ENCODE measurements at places on chromosomes 1 and 21. TPM values are rescaled to one million over a fixed set of nuclear protein-coding genes. Genes with fewer than 3 reads are reported as not detected.

IQGAP3 gene
- total RNA-seq, result 2.8 TPM

ACP6 gene
- 5.1 TPM for total RNA-seq

DDR2 gene
- 168 TPM for total RNA-seq

IL12RB2 gene
- not detected for total RNA-seq

CADM3 gene
- not detected for total RNA-seq

All from regular cardiac myocyte (primary cell).